AG10803 (cell line): ENCODE measurements at places on chromosomes 3 and 15.

DNA sequence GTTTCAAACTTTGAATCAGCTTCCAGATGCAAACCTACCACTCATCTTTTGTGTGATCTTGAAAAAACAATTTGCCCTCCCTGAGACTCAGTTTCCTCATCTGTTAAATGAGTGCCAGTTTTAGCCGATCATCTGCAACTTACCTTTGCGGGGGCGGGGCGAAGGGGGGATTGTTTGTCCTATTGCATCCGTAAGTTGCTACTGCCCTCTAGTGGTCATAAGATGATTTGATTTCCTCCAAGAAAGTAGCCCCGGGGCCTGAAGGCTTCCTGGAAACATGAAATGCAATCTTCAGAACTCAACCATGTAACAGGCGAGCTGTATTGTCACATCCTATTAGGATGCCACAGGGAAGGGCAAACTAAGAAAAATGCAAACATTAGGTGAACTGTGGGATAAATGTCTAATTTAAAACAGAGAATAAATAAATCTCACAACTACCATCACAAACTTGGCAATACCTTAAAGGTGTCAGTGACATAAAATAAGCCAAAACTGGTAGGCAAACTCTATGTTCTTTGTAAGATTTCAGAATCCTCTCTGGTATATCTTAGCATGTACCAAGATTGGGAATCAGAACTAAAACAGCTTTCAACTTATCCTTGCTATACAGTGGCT is 63.5 kb upstream of the CLDN18 start:
- DNase-seq: peak; percentile 69

GRCh38 chr15:93180656-93181055 is 91.6 kb upstream of the RGMA start:
- no peak for DNase-seq

DNA sequence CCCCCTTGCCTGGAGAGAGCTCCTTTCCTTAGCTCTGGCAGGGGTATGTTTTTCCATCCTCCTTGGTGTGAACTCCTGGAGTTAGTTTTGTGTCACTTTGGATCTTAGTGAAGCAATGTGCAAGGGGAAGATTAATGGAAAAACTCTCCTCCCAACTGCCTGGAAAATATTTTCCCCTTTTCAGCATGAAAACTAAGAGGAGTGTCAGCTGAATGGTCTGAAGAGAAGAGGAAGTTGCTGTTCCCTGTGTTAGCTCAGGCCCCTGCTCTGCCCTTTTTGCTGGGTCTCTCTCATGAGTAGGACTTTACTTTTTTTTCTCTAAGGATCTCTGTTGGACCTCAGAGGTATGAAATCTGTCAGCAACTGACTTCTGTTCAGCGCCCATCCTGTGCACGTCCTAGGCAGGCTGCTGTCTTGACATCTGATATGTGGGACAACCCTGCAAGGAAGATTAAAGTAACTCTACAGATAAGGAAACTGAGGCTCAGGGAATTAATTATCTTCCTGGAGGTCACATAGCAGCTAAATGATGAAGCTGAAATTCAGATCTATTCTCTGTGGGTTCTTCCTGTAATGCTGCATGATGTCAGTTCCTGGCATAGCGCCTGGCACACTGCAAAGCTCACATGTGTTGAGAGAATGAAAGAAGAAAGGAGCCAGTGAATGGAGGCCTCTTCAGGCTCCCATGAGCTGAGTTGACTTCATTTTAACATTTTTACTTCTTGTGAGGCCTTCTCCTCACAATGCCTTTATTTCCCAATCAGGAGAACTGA is 109.7 kb upstream of the GALNT15 start:
- DNase-seq: peak; percentile 97

- DNase-seq: no peak
Observed at GRCh38 chr3:101615525-101615924, 41.5 kb downstream of the PCNP start.

- DNase-seq: no peak
Observed at GRCh38 chr3:8070011-8070410, 431.6 kb upstream of the LMCD1 start.

- DNase-seq: no peak
Observed at GRCh38 chr3:116601206-116601605, 108.4 kb upstream of the TUSC7 start.

DNA sequence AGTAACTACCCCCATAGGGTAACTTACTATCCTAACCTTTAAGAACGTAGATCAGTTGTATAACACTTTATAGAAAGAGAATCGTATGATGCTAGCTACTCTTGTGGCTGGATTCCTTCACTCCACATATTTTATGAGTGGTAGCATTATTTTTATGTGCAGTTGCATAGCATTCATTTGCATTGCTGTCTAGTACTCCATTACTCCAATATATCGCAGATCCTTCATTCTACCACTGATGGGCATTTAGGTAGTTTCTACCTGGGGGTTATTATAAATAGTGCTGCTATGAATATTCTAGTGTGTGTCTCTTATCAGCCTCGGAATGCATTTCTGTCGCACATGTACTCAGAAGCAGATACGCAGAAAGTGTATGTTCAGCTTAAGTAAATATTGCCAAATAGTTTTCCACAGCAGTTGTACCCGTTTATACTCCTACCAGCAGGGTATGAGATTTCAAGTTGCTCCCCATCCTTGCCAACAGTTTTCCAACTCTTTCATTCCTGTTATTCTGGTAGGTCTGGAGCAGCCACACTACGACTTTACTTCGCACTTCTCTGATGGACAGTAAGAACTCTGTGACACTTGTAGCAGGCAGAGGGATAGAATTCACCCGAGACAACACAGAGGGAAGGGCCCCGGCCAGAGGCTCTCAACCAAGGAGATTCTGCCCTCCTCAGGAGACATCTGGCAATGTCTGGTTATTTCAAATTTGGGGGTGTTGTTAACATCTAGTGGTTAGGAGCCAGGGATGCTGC is 9.8 kb upstream of the VGLL4 start:
- no peak for DNase-seq

- DNase-seq: no peak
Observed at GRCh38 chr15:39669661-39670060, 88.8 kb downstream of the THBS1 start.

GRCh38 chr3:196203846-196204245 is 7.4 kb downstream of the ZDHHC19 start:
- no peak for DNase-seq

DNA sequence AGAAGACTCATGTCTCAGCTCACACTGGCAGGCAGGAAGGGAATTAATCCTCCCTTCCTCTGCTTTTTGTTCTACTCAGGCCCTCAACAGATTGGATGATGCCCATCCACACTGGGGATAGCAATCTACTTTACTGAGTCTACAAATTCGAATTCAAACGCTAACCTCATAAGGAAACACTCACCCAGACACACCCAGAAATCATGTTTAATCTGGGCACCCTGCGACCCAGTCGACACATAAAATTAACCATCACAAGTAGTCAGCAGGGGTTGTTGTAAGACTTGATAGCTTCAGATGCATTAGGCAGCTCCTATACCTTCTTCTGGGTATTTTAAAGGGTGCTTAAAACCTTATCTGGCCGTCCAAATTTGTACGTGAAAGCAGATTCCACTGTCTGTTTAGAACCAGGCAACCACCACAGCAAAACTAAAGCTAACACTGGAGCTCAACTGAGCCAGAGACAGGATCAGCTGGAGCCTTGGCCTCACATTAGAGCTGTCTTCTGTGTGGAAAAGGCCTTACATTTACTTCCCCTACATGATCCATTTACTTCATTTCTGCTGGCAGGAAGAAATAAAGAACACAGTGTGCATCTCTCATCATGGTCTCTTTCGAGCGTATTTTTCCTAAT is 407.3 kb upstream of the PPP2R3A start:
- DNase-seq: no peak

GRCh38 chr15:95894407-95894956 is 436.0 kb upstream of the NR2F2 start:
- DNase-seq: no peak

- DNase-seq: peak; percentile 26
Observed at GRCh38 chr3:138426211-138426610, 8.2 kb upstream of the ESYT3 start.

DNA sequence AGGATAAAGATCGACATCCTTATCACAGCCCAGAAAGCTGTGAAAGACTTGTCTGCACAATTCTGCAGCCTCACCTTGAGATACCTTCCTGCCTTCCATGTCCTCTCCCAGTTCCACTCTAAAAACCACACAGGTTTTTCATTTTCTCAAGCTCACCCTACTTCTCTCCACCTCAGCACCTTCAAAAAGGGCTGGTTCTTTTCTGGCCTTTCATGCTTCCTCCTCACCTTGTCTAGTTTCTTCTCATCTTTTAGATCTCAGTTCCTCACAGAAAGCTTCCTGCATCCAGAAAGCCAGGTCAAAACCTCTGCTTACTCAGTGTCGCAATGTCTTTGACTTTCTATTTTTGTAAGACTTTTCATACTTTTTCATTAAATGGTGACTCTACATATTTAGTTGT is 140.2 kb upstream of the STT3B start:
- no peak for DNase-seq

DNA sequence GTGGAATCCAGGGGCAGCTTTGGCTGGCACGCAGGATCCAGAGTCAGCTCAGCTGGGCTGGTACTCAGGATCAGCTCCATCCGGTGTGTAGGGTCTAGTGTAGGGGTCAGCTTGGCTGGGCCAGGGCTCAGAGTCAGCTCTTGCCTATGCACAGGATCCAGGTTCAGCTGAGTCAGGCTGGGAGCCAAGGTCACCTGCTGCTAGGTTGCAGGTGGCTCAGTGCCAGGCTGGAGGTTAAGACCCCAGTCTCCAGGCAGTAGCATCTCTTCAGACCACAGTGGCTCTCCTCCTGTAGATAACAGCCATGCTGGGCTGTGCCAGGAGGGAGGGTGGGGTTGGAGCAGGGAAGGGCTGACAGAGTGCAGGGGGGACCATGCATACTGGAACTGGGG is 1.8 kb downstream of the HYAL3 start:
- no peak for DNase-seq

DNA sequence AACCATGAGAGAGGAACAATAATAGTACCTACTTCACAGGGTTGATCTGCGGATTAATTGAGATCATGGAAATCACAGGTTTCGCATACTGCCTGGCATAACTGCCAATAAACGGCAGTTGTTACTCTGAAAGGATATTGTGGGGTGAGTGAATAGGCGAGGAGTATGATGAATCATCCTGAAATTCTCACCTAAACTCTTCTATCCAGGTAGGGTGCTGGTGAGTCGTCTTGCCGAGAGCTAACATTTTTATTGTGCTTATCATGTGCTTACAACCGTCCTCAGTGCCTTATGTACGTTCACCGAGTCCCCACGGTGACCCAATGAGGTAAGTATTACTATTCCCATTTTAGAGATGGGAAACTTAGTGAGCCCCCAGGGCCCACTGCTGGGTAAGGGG is 52.4 kb upstream of the SRGAP3 start:
- DNase-seq: no peak

GRCh38 chr3:21747966-21748555 is 2.9 kb downstream of the ZNF385D start:
- no peak for DNase-seq

DNA sequence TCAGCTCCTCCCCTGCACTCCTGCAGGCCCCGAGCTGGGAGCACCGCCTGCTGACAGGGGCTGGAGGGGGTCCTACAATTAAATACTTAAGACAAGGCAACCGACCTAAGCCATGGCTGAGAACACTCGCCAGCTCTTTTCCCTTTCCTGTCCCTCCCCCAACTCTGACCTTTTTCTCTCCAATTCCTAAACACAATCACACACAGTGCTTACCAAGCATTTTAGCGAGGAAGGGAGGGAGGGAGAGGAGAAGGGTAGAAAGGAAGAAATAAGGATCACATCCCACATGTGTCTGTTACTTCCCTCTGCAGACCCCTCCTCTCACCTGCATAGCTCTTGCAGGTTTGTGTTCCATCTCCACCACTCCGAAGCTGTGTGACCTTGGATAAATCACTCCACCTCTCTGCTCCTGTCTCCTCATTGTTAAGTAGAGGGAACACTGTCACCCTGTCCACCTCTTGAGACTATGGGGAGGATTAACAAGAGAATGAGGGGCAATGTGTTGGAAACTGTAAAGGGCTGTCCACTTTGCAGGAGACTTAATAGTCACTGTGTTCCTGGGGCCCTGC is 63.6 kb downstream of the CYP11A1 start:
- no peak for DNase-seq

- no peak for DNase-seq
Observed at GRCh38 chr3:34886443-34886842, 752.9 kb upstream of the ARPP21 start.

- peak; percentile 35 for DNase-seq
Observed at GRCh38 chr3:42755681-42756578, 17.1 kb downstream of the CCDC13 start.

DNA sequence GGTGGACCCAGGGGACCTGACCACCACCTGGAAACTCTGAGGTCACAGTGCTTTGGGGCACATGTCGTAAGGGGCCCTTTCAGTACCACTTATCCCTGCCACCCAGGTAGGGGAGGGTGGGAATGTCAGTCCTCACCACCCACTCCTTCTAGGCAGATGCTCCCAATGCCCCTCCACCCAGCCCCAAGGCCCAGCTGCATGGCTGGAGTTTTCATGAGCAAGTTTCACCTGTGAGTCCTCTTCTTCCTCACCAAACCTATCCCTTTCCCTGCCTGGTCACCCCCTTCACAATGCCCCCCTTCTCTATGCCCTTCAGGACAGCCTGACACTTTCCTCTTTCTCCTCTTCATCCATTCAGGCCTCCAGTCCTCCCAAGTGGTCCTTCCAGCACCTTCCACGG is 9.8 kb downstream of the FAM174B start:
- DNase-seq: no peak

GRCh38 chr3:182058488-182058887 is 346.8 kb downstream of the SOX2 start:
- DNase-seq: no peak

DNA sequence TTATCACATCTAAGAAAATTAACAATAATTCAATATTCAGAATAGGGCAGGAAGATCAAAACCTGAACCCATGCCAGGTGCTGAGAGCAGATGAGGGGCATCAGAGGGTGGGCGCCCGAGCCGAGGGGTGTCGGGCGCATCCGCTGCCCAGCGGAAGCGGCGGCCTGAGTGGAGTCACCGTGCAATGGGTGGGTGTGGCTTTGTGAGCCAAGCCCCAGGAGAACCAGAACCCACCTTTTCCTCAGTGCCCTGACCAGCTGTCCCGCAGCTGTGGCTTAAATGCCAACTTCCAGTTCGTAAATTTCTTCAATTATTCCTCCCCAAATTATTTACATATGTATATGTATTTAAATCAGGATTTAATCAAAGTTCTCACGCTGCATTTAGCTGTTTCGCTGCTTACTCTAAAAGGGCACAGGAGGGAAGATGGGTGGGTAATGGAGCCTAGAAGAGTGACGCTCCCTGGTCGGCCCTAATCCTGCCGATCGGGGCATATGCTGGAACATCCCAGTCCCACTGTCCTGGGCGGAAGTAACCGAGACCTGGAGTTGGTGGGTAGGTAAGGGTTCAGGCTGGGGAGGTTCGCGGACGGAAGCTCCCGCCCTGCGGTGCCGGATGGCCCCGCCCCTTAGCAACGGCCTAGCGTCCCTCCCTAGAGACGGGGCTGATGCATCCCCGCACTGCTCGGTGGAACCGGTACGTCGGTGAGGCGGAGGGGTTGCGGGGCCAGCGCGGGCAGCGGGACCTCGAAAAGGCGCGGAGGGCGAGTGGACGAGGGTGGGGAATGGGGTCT is 1.3 kb downstream of the DNAH1 start:
- peak; percentile 13 for DNase-seq

GRCh38 chr15:62406305-62406891 is 241.3 kb upstream of the C2CD4B start:
- DNase-seq: no peak
